NCI-H446 (cell line): ENCODE measurements at places on chromosomes 2 and 18.

GRCh38 chr2:96083064-96083939, 33.1 kb downstream of the ADRA2B start:
- no peak for DNase-seq

- DNase-seq = no peak
Observed at GRCh38 chr2:149049142-149049541, 10.6 kb downstream of the LYPD6B start.

DNA sequence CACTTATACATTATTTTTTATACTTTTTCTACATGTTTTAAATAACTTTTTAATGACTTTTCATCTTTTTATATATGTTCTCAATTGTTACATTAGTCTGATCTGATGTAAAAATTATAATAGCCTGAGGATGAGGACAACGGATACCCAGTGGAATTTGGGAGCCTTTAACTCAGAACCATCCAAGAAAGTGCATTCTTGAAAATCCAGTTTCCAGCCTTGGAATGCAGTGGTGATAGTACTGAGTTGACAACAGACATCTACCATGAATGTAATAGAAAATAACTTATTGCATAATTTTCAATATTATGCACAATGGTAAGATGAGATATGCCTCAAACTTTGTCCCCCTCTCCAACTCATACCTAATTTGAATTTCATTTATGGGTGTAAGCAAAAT, 120.7 kb upstream of the ZC3H15 start:
- no peak for DNase-seq

- no peak for DNase-seq
Observed at GRCh38 chr2:173407646-173408045, 53.0 kb downstream of the CDCA7 start.

- DNase-seq = no peak
Observed at GRCh38 chr18:5475267-5475666, 68.5 kb downstream of the EPB41L3 start.

GRCh38 chr2:225310745-225311144, 88.8 kb upstream of the NYAP2 start:
- peak; percentile 24 for DNase-seq

DNA sequence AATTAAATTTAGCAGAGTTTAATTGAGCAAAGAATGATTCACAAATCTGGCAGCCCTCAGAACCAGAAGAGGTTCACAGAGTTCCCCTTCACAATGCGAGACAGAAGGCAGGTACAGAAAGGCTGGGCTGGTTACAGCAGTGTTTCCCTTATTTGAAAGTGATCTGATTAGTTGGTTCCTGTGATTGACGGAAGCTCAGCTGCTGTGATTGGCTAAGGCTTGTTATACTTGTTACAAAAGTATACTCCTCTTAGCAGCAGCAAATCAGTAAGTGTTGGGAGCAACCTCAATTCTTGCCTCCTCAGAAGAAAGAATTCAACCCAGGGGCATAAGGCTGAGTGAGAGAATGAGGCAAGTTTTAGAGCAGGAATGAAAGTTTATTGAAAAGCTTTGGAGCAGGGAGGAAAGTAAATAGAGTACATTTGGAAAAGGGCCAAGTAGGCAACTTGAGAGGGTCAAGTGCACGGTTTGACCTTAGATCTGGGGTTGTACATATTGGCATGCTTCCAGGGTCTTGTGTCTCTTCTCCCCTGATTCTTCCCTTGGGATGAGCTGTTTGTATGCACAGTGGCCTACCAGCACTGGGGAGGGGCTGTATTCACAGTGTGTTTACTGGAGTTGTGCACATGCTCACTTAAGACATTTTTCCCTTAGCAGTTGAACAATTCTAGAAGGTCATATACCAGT, 431.8 kb upstream of the RAB12 start:
- DNase-seq = no peak

DNA sequence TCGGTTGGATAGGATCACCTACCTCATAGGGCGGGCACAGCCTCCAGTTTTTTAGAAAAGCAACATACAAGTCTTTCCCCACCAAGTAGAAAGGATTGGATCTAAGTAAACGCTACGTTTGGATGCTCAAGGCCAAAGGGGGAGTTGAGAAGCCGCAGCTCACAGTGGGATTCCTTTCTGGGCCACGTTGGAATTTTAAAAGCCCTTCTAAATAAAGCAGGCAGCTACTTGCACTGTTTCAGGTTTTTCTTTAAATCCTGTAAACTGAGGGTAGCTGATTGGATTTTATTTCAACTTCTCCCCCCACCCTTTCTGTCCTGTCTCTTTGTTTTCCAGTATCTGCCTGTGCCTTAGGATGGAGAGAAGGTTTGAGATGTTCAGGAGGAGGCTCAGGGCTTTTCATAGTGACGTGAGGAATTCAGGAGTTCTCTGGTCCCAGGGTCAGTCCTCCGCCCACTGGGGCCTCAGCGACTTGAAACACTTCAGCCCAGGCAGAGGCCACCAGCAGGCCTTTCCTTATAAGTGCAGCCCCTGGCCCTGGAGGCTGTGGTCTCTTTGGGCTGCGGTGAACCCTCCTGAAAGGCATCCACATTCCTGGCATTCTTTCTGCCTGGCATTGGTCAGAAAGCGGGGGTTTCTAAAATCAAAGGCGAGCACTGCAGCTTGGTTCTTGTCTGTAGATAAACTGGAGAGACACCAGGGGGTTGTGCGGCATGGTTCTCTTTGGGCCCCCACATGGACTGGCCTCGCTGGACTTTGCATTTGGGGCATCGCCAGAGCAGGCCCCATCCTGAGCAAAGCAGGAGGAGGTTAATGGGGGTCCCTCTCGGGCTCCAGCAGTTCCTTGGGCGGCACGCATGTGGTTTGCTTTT, 44.5 kb downstream of the SH3BP4 start:
- DNase-seq = no peak
